ENCODE measurements at places on chromosomes 2 and 18.

GRCh38 chr18:59672235-59672711 is 24.9 kb downstream of the CCBE1 start:
- DNase-seq: no peak

DNA sequence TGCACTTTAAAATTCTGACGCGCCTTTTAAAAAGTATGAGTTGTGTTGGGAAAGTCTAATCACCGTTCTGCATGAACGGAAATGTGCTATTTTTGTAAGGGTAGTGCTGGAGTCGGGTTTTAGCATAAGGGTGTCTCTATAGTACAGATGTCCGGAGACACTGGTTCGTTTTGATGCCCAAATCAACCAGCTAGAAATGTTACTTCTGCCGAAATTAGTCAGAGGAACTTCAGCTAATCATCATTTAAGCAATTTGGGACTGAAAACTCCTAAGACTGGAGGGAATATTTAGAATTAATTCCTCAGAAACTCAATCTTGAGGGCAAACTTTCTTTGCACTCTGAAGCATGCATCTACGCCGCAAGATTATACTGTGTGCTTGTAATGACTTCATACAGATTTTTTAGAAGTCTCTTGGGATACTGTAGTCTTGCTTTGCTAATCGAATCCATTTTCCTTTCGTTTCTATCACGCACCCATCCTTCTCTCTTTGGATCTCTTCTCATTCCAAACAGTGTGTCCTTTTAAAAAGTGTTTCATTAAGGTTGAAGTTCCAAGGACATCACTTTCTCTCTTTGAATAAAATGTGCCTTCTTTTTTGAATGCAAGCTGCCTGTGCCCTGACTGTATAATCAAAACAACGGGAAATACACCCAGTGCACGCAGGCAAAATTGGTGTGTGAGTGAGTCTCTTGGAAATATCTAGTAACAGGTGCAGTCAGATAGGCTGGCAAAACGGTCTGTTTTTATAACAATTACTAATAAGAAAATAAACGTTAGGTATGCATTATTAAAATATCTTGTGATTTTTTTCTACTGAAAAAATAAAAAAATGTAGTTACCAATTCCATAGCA is 270.9 kb upstream of the TCF4 start:
- DNase-seq: no peak

DNA sequence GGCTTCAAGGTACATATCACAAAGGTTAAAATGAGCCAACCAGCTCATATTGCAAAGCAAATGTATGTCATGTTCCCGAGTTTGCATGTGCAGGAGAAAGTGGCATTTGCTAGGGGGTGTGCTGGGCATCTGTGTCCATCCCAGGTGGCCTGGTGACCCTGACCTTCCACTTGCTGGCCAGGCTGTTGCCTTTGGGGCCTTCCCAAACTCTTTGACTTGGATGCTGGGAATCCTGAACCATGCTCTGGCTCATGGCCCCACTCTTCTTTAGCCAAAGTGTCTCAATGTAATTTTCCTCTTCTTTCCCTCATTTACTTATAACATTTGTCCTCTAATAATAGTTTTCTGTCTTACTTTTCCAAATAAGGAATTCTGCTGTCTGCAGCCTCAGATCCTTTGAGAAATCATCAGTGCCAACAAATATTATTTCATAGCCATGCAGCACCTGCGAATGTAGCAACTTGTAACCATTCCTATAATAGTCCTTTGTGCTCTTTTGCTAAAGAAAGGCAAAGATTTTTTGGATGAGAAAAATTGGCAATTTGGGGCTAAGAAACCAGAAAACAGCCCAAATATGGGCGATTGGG is 64.2 kb downstream of the MTCL1 start:
- no peak for DNase-seq

DNA sequence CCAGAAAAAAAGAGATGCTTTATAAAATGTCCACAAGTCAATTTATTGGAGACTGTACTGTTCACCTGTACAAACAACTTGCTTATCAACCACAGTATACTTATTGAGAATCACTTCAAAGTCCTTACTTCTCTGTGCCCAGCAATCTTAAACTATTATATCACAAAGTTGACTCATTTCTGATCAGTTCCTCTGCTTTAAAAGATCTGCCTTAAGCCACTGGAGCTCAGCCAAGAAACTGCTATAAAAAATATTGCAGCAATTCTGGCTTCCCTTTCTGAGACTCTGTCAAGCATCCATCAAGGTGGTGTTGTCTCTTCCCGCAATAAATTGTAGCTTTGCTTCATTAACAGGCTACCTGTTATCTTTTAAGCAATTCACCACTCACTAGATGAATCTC is 375.2 kb upstream of the SPHKAP start:
- DNase-seq: no peak

GRCh38 chr2:98769114-98769476 is 38.2 kb upstream of the MGAT4A start:
- no peak for DNase-seq

- no peak for DNase-seq
Measured at GRCh38 chr2:20067992-20068584, 16.7 kb upstream of the LAPTM4A start.

- DNase-seq: no peak
Measured at GRCh38 chr2:161004379-161004778, 155.8 kb upstream of the TANK start.

DNA sequence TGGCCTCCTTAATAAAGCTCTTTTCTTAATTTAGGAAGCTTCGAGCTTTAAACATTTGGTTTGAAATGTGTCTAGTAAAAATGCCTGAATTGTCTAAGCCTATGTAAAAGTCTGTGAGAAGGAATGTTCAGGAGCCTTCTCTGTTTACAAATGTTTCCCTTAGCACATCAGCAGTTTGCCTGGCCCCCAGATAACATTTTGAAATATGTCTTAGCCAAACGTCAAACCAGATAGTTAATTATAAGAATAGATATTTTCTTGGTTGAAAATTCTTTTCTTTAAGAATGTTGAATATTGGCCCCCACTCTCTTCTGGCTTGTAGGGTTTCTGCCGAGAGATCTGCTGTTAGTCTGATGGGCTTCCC is 498.6 kb downstream of the CCDC85A start:
- no peak for DNase-seq

All from activated CD4-positive, alpha-beta T cell treated with anti-CD3 and anti-CD28 coated beads for 36 hours (primary cell).